SK-N-SH (cell line): ENCODE measurements at places on chromosomes 4 and X.

- DNase-seq: no peak
Observed at GRCh38 chr4:98609934-98610333, 48.5 kb downstream of the TSPAN5 start.

DNA sequence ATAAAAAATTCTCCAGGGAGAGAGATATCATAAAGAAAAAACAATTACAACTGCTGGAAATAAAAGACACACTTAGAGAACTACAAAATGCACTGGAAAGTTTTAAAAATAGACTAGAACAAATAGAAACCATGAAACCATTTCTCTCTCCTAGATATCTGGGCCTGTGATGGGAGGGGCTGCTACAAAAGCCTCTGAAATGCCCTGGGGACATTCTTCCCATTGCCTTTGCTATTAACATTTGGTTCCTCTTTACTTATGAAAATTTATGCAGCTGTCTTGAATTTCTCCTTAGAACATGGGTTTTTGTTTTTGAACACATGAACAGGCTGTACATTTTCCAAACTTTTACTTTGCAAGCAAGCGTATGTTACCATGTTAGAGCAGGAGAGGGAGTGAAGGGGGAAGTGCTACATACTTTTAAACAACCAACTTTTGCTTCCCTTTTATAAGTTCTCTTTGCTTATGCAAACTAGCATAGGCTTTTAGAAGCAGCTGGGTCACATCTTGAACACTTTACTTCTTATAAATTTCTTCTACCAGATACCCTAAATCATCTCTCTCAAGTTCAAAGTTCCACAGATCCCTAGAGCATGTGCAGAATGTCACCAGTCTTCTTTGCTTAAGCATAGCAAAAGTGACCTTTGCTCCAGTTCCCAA is 47.9 kb upstream of the PACRGL start:
- no peak for DNase-seq

- no peak for DNase-seq
Observed at GRCh38 chr4:17027495-17027894, 129.1 kb upstream of the LDB2 start.

GRCh38 chrX:108224218-108224617 is 132.6 kb downstream of the ATG4A start:
- DNase-seq: no peak

GRCh38 chr4:81538716-81539427 is 67.2 kb upstream of the RASGEF1B start:
- no peak for DNase-seq

GRCh38 chr4:133929531-133930239 is 271.9 kb downstream of the PABPC4L start:
- DNase-seq: no peak

- DNase-seq: peak; percentile 3
Observed at GRCh38 chr4:7410446-7410845, 24.3 kb downstream of the PSAPL1 start.

GRCh38 chrX:38154340-38154739 is 66.3 kb downstream of the SRPX start:
- DNase-seq: no peak

GRCh38 chr4:139014371-139015268 is 961 bp upstream of the NOCT start:
- peak; percentile 44 for DNase-seq

GRCh38 chr4:109912706-109913595 is at the start of gene EGF:
EGF (plus strand) TSS chr4:109912883; CDS start chr4:109913336, 453 bp downstream.
- DNase-seq: no peak

GRCh38 chr4:13166214-13166613 is 317.9 kb downstream of the RAB28 start:
- DNase-seq: no peak

- DNase-seq: no peak
Observed at GRCh38 chr4:10158333-10158942, 41.8 kb upstream of the WDR1 start.

- no peak for DNase-seq
Observed at GRCh38 chr4:87950936-87951511, 24.5 kb upstream of the SPP1 start.

GRCh38 chr4:69823048-69823447 is 36.9 kb downstream of the SULT1E1 start:
- no peak for DNase-seq

- no peak for DNase-seq
Observed at GRCh38 chrX:5113128-5113527, 1115.5 kb downstream of the NLGN4X start.

- DNase-seq: no peak
Observed at GRCh38 chr4:14028862-14029261, 401.3 kb upstream of the BOD1L1 start.

GRCh38 chr4:8706216-8707044 is 113.9 kb downstream of the CPZ start:
- DNase-seq: no peak

- no peak for DNase-seq
Observed at GRCh38 chrX:118510111-118510510, 14.5 kb downstream of the DOCK11 start.

DNA sequence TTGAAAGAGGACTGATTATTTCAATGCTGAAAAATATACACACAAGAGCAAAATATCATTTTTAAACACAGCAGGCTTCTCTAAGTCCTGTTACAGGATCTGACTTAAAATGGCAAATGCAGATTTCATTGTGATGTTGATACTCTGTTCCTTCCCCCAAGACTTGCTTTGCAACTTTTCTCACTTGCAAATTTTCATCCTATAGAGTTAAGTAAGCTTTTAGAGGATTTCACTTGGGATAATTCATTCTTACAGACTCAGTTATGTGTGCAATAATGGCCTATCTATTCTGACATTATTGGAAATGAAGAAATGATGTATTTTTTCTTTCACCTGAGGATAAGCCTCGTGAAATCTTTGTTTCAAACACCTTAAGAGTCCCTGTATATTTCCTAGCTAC is 2403.2 kb downstream of the ARAP2 start:
- DNase-seq: no peak

GRCh38 chr4:56656346-56656643 is 24.8 kb downstream of the HOPX start:
- DNase-seq: peak; percentile 63

DNA sequence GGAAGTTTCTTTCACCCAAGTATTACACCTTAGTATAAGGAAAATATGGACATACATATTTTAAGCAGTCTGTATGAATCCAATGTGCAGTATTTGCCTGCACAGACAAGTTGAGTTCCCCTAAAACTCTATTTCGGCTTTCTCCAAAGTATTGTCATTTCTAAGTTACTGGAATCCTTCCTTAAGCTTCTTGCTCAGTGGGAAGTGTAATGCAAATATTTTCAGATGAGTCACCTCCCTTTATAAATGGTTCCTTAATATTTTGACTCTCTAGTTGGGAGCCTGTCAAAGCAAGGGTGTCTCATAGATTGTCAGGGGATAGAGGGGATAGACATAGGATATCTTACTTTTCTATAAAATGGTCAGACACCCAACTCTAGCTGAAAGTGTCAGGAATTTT is 178.6 kb downstream of the NAA11 start:
- DNase-seq: no peak

DNA sequence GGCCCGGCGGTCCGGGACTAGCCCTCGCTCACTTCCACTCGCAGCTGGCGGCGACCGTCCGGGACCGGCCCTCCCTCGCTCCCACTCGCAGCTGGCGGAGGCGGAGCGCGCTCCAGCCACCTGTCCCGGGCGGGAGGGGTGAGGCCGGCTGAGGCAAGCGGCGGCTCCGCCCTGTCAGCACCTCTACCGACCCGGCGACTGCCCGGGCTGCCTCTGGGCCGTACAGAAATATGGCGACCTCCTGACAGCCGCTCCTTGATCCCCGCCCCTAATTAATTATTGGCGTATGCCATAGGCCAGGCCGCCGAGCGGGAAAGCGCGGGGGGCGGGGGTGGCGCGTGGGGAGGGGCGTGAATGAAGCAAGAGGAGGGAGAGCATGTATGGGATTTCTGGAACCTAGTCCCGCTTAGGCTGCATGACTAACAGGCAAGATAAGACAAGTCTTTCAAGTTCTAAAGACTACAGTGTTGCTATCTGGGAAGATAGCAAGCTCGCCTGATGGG is at the start of gene MORC4:
MORC4 (minus strand) TSS at position 200 of the 503 bp plus-strand sequence. CDS start 243 bp downstream, outside the sequence.
- DNase-seq: peak; percentile 79

GRCh38 chrX:96140796-96141195 is 543.8 kb upstream of the DIAPH2 start:
- no peak for DNase-seq

- DNase-seq: no peak
Observed at GRCh38 chrX:48076343-48076742, 4.9 kb upstream of the ZNF630 start.

GRCh38 chrX:133544778-133545177 is 129.5 kb upstream of the GPC4 start:
- no peak for DNase-seq

GRCh38 chrX:136039968-136040367 is 54.7 kb downstream of the SLC9A6 start:
- DNase-seq: no peak

GRCh38 chr4:19095491-19096046 is 1074.0 kb upstream of the LCORL start:
- no peak for DNase-seq

- DNase-seq: no peak
Observed at GRCh38 chrX:15820106-15821073, 30.1 kb downstream of the ZRSR2 start.

DNA sequence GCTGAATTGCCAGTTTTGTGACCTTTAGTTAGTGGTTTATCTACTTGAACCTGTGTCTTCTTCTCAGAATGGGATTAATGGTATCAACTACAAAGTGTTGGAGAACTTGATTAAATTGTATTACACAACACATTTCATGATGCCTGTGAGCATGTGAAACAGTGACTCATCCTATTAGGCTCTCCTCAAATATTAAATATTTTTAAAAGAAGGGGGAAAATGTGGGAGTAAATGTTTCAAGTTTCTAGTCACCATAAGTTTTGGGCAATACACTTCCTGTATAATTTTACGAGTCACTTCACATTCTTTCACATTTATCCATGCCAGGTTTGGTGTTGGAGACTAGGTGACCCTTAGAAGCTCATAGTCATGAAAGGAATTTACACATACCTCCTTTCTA is 147.0 kb downstream of the HS3ST1 start:
- no peak for DNase-seq

GRCh38 chr4:213971-214370 is 89.7 kb downstream of the ZNF718 start:
- DNase-seq: no peak

- no peak for DNase-seq
Observed at GRCh38 chrX:70332600-70332999, 42.7 kb downstream of the KIF4A start.

DNA sequence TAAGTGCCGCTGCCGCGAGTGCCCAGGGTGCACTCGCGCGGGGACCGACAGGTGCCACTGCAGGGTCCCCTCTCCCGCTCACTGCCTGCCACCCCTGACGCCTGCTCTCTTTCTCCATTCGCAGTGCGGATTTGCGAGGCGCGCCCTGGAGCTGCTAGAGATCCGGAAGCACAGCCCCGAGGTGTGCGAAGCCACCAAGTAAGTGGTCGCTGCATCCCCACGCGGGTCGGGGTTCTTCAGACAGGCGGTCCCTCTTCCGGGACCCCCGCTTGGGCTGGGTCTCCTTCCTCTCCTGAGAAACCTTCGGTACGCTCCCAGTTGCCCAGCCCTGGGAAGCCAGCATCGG is 547 bp downstream of the GUCY1A1 start:
- peak; percentile 75 for DNase-seq

GRCh38 chr4:145769450-145770037 is 89.6 kb downstream of the C4orf51 start:
- DNase-seq: no peak

DNA sequence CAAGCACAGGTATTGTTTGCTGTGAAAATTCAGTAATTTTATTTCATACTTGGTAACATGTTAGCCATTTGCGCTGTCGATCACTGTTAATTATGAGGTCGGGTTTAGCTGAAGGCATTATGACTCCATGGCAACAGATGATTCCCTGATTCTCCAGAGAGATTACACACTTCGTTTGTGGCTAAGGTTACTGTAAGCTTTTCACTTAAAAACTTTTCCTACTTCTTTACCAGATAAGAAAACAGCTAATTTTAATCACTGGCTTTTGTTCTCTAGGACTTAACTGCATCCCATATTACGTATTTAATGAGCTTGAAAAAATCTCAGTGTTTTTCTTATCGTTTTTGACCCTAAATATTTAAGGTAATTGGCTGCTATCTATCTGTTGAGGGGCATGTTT is 2.1 kb downstream of the GSTCD start:
- DNase-seq: peak; percentile 38

DNA sequence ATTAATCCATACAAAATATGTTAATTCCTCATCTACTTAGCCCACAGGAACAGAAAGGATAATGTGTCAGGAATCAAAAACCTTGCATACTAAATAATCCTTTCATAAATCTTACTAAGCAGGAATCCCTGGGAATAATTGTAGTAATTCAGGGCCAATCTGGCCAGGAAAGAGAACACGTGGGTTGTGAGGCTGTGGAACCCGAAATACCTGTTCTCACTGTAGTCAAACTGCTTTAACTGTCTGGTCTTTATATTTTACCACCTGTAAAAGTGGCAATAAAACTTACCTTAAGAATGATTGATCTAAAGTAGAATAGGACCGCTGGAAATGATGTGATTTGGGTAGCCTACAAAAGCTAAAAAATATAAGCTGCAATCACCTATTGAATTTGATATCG is 1620.9 kb downstream of the STIM2 start:
- DNase-seq: no peak

GRCh38 chr4:139300431-139301112 is 733 bp upstream of the NAA15 start:
- peak; percentile 38 for DNase-seq

DNA sequence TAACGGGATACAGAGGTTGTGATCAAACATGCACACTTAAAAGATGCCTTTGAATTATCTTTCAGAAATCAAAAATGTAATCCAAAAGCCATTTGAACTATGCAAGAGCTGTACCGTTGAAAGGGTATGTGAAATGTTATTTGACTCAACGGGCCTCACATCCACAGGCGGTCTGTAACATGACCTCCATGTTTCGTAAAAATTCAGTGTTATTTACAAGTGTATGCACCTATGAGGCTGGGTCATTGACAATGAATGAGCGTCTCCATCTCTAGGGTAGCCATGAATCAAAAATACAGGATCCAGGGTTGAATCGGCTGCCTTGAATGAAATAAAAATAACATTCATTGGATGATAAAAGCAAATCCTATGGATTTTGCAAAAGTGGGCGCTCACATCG is 100.1 kb downstream of the CRLF2 start:
- no peak for DNase-seq

GRCh38 chr4:162871990-162872389 is 294.7 kb downstream of the NAF1 start:
- DNase-seq: no peak

DNA sequence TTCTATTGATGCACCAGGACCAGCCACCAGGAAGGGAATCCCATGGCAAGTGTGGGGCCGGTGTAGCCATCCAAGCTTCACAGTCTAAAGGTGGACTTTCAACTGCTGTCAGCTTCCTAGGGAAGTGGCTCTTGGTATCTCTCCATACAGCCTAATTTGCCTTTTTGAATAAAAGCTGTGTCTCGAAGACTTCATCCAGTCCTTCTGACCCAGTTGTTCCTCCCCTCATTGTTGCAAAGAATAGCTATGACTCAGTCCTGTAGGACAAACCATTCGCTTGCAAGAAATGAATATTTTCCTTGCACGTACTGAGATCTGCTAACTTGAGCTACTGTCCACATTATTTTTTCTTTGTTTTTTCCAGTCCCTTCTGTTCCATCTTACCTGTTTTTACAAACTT is 145.1 kb upstream of the CTSO start:
- no peak for DNase-seq
